Activated naive CD4-positive, alpha-beta T cell (primary cell): ENCODE measurements at places on chromosomes 6 and 20.

DNA sequence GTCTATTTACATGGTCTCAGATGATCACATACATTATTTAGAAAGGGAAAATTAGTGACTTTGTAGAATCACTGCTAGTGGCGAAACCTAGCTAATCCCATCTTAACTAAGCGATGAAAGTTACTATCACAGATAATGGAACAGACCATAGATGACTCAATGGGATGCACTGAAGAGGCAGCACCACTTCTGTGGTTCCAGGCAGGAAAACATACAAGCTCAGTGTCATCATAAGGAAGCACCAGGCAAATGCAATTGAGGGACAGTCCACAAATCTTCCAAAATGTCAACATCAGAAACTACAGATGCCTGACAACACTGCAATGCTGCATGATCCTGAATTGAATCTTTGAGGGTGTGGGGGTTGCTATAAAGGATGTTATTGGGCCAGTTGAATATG lies 15.9 kb upstream of the SNAI1 start:
- DNase-seq, result no peak

DNA sequence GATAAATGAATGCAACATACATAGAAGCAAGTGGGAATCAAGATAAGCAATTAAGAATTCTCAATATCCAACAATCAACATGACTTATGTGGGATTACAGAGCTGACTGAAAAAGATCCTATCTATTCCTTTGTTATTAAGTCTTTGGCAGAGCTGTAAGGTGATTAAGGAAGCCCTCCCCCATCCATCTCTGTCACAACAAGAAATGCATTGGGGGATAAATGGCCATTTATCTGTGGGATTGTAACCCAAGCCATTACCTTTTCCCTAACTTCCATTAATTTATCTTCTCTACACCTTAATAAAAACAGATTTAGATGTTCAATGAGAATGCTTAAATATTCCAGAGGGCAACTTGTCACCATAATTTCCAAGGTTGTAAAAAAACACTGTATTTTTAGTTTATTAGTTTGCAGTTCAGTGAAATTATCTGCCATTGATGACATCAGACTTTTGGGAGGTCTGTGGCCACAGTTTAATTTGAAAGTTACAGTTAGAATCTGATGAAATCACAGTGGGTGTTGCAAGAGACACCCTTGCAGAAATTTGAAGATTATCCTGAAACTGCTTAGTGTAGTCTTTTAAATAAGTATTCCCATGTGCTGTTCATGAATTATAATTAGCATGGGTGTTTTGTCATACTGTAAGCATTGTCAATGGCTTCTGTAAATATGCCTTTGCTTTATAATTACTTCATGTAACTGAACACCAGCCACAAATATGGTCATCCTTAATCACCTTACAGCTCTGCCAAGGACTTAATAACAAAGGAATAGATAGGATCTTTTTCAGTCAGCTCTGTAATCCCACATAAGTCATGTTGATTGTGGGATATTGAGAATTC lies 49.4 kb upstream of the FYN start:
- DNase-seq, result no peak

GRCh38 chr6:106046116-106046853 lies 39.9 kb upstream of the PRDM1 start:
- no peak for DNase-seq

- DNase-seq, result no peak
Observed at GRCh38 chr20:59774204-59774641, 159.2 kb downstream of the SYCP2 start.

DNA sequence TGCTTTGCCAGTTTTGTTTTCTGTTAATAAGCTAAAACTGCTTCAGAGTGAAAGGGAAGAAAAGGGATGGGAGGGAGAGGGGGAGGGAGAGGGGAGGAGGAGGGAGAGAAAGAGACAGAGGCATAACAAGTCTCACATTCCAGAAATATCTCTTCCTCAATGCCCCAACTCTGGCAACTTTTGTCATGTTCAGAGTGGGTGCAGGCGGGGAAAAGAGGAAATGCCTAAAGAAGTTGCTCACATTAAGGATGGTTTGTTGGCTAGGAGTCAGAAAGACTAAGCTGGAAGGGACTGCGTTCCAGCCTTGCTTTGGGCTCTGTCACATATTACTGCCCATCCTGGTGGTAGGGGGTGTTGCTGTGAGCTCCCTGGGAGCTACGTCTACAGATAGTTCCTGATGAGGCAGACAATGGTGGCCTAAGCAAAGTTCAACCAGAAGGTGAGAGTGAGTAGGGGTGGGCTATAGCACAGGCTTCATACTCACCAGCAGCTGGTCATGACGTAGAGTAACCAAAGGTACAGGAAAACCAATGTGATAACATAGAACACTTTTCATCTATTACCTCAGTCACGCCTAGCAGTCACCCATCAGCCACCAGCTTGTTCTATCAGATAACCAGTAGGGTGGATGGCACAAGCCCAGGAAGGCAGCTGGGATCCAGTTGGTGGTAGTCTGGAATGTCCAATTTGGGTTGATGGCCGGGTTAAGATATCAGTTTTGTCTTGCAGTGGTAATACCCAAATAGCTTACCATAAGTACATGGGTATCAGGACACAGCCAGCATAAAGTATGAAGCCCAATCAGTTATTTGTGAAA lies 2.1 kb downstream of the TSPYL4 start:
- no peak for DNase-seq

DNA sequence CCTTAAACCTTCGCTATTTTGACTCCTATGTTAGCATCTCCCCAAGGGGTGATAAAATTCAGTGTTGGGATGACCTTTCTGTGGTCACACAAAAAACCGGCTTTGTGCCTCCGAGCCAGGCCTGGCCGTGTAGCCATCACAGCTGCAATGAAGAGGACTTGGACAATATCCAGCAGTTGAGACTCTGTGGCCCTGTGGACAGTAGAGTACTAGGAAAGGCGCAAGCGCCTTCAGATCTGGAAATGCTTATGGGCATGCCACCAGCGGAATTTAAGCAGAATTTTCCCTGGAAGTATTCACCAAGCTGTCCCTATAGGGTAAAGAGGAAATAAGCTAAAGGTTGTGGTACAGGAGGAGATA lies 63.3 kb upstream of the SLC2A12 start:
- no peak for DNase-seq

DNA sequence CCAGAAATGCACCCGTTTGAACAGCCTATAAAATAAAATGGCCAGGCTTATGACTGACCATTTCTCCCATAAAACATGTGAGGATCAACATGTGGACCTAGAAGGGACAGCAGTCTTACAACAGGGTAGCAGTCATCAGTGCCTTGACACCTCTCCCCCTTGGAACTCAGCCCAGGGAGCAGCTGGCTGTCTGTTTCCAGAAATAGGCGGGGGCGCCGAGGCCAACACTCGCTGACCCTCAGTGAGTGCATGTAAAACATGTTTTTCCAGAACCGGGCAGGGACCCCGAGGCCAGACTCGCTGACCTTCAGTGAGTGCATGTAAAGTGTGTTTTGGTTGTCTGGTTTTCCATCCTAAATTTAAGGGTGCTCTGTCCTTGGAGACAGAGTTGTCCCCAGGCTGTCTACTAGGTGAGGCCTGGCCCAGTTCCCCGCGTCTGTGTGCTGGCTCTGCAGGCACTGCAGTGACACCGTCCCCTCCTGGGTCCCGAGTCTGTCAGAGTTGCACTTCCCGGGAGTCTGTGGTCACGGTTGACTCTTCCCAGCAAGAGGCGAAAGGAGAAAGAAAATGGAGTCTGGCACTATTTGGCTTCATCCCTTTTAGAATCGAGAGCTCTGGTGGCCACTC lies 19.8 kb upstream of the ADRM1 start:
- DNase-seq, result no peak
